Stimulated activated CD4-positive, alpha-beta T cell treated with anti-CD3 and anti-CD28 coated beads, Interleukin-2, amount 100 ng/mL, for 24 hours (primary cell): ENCODE measurements at places on chromosomes 6 and 20.

GRCh38 chr6:166257911-166258318, 50.3 kb downstream of the PRR18 start:
- DNase-seq, result peak; percentile 42

DNA sequence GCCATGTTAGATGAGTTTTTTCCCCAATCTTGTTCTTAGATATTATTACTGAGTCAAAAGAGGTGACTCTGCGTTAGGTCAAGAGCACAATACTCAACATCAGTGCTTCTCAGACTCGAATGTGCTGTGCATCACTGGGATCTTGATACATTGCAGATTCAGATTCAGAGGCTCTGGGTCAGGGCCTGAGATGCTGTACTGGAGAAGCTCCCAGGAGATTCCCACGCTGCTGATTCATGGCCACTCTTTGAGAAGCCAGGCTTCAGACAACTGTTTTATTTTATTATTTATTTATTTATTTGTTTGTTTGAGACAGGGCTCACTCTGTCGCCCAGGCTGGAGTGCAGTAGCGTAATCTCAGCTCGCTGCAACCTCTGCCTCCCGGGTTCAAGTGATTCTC, 41.4 kb upstream of the ARID1B start:
- DNase-seq, result no peak

DNA sequence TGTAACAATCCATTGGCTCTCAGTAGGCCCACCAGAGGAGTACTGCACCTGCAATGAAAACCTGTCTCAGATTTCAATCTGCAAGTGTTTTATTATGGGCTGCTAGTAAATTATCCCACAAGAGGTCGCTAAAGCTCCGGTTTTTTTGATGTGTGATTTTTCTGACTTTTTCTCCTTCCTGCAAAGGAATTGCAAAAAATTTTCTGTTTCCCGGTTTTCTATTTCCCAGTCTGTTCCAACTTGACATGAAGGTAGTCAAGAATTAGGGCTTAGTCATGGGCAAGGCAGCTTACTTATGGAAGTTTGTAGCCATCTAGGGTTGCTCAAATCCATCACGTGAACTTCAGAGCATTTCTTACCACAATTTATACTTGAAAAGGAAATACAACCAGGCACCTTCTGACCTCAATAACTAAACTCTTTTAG, 38.5 kb upstream of the AHI1 start:
- DNase-seq, result no peak

DNA sequence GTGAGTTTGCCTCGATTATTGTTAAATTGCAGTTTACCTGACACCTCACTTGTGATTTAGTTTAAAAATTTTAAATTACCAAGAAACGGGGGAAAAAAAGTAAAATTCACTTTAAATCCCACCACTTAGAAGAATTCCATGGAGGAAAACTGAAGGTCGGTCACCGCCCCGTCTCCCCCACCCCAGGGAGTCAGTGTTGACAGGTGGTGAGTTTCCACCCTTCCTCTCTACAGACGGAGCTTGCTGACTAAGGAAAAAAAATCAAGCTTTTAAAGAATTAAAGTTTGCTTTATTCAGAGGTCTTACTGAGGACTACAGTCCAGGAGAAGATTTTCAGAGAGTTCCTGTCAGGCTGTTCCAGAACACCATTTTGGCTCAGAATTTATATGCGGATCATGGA, 42.3 kb downstream of the SLC22A1 start:
- DNase-seq, result no peak

DNA sequence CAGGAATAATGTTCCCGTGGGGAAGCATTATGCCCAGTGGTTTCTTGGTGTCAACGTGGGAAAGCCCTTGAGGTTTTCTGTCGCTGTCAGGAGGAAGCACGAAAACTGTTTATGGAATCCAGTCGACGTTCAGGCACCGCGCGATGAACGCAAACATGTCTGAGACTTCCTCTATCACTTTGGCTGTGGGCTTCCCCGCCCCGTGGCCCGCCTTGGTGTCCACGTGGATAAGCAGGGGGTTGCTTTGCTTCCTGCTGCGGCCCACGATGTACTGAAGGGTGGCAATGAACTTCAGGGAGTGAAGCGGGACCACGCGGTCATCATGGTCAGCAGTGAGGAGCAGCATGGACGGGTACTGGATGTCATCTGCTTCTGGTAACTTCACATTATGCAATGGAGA, 98.2 kb upstream of the POPDC3 start:
- no peak for DNase-seq

DNA sequence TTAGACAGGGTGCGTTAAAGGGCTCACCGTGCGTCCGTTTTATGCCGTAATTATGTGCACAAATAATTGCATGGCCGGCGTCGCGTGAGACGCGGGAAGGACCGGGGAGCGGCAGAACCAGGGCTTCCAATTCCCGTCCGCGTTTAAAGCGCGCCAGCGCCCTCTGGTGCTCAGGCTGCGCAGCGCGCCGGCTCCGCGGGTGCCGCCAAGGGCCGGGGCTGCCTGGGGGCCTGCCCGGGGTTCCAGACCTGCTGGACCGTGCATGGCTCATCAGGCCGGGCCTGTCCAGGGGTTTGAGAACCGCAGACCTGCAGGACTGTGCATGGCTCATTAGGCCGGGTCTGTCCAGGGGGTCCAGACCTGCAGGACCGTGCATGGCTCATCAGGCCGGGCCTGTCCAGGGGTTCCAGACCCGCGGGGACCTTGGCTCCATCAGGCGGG, 369.0 kb downstream of the THBS2 start:
- DNase-seq, result peak; percentile 83

GRCh38 chr6:81226957-81227356, 525.5 kb downstream of the TENT5A start:
- DNase-seq, result no peak

DNA sequence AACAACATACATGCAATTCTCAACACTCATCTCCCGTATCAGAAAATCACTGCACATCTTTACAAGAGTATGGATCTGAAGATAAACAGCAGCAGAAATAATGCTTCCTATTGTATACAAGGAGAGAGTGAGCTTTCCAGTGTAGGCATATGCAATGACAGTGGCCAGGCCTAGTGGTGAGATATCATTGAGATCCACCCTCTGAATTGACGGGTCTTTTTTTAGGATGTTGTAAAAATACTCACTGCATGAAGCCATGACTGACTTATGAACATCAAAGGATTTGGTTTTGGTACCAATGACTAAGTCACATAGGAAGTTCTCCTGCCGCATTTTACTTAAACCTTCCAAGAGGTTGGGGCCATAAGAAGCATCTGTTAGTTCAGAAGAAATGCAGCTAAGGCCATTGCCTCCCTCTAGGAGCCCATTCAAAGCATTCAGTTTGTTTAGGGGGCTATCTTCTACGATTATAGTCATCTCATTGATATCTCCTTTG, 10.8 kb downstream of the KLHL31 start:
- DNase-seq, result no peak

DNA sequence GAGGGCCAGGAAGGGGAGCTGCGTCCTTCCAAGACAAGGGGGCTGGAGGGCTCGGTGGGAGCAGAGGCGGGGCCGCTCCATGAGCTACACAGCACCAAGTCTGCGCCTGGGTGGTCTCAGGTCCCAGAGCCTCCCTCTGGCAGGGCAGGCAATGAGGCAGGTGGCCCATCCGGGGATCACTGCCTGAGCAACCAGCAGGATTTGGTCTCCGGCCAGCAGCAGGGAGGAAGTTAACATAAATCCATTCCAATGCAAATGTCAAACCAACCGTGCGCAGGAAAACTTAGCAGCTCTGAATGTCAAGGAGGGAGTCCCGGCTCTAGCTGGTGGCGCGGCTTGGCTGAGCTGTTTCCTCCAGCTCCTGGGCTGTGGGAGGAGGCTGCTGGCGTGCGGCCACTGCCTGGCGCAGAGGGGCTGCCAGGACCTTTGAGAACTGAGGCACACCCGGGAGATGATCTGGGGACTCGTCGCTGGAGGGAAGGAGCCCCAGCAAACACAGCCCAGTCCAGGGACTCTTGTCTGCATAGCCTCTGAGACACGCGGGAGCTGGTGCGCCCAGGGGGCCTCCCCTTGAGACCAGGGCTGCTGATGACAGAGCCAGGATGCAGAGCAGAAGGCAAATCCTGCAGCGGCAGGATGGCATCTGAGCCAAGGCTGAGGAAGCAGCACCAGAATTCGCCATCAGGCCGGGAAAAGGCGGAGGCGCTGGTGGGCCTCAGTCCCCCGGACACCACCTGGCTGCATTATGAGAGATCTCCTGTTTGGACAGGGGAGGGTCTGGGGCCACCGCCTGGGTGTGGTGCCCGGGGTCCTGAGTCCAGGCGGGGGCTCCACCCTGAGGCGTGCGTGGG, 33.1 kb upstream of the CHRNA4 start:
- no peak for DNase-seq

DNA sequence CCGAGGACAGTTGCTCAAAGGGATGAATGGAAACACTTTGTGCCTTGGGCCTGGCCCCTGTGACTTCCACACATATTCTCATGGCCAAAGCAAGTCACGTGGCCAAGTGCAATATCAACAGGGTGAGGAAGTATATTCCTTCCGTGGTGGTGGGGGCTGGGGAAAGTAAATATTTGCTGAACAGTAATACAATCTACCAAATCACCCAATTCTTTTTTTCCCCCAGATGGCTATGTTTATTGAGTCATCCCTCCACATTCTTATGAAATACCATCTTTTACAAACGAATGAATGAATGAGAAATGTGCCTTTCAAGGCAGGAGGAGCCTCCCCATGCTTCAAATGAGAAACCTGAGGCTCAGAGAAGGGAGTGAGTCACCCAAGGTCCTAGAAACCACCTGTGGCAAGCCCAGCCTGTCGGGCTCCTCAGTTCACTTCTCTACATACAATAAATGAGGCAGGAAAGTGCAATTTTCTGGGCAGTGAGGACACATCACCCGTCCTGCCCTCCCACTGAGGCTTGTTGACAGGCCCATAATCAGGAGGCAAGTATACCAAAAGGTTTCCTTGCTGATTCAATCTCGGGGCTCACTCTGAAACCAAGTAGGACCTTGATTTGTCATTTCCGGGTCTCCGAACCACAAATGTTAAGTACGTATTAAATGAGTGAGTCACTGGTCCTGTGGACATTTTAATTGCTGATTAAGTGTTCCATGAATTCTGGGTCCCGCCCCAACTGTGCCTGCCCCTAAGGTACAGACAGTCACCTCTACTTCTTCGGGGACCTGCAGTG, 25.3 kb upstream of the TOP1 start:
- DNase-seq, result peak; percentile 65
